Activated T-helper 1 cell treated with Interleukin-2 at 50 U/mL for 16 hours (primary cell): ENCODE measurements at places on chromosomes 7 and 10.
A peak's percentile ranks its signal among the peaks of the same experiment; 100 is the strongest.

DNA sequence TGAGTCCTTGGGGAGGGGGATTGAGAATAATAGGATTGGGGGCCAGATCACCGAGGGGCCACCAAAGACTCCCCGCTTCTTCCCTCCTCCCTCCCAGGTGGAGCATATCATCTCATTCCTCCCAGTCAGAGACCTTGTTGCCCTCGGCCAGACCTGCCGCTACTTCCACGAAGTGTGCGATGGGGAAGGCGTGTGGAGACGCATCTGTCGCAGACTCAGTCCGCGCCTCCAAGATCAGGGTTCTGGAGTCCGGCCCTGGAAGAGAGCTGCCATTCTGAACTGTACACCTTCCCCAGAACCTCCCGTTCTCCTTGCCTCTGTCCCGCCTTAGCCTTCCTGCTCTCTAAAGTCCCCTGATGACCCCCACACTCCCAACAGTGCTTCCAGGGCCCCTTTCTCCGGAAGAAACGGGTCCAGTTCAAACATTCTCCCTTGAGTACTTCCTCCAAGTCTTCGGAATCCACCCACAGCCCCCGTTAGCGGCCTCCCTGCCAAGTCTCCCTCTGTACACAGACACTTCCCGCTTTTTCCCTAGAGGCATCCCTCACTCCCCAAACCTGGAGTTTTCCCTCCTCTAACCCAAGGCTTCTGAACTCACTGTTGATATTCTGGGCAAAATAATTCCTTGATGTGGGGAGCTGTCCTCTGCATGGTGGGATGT is 4.1 kb downstream of the FBXO24 start:
- no peak for DNase-seq

DNA sequence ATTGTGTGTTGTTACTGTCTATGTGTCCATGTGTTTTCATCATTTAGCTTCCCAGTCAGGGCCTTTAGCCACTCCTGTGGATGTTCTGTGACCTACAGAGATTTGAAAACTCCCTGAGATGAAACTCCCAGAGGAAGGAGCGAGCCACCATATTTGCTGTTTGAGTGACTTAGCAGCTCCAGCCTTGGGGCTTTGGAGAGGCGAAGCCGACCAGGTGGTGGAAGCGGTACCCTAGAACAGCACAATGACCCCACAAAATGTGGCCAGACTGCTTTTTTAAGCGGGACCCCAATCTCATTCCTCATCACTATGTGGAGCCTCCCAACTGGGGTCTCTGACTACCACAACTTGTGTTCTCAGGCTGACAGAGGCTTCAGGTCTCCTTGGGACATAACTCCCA is 323.9 kb upstream of the KCND2 start:
- no peak for DNase-seq

GRCh38 chr7:19262826-19263225 is 117.6 kb upstream of the FERD3L start:
- DNase-seq = no peak

GRCh38 chr10:107576746-107577145 is 412.2 kb upstream of the SORCS1 start:
- DNase-seq = no peak

- DNase-seq = no peak
Observed at GRCh38 chr10:6888434-6888833, 308.4 kb upstream of the PRKCQ start.

DNA sequence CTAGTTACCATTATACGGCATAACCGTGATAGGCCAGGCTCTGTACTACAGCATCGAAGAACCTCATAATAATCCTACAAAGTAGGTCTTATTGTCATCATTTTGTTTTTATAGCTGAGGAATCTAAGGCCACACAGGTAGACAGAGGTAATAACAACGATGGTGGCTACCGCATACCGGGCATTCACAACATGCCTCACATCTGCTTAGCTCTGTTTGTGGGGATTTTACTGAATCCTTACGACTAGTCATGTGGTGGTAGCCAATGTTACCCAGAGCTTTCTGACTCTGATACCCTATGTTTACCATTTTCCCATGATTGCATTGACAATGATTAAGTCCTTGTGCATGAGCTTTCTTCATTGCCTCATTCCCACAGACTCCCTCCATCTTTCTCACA is 269.4 kb downstream of the TCF7L2 start:
- no peak for DNase-seq

- peak; percentile 10 for DNase-seq
Observed at GRCh38 chr10:87505366-87506111, 846 bp downstream of the MINPP1 start.

GRCh38 chr10:77036993-77037734 is 600.4 kb downstream of the KCNMA1 start:
- DNase-seq = no peak

- no peak for DNase-seq
Observed at GRCh38 chr7:41930538-41931262, 227.8 kb upstream of the INHBA start.

GRCh38 chr7:140079121-140079536 is 16.4 kb upstream of the PARP12 start:
- no peak for DNase-seq

- no peak for DNase-seq
Observed at GRCh38 chr10:21650353-21650752, 116.3 kb downstream of the MLLT10 start.

DNA sequence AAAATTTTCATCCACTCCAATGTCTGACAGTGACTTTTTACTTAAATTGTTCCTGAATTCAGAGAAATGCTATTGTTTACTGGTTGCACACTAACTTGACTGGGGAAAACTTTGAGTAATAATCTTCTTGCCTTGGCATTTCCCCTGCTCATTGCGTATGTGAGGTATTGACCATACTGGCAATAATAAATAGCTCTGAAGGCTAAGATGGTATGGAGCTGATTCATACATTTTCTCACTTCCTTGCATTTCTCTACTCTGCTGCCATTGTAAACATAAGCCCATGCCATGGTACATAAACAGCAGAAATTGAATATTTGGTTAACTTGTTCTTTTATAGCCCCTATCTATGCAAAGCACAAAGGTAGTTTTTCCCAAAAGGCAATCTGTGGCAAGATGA is 290.0 kb downstream of the RNLS start:
- DNase-seq = no peak

DNA sequence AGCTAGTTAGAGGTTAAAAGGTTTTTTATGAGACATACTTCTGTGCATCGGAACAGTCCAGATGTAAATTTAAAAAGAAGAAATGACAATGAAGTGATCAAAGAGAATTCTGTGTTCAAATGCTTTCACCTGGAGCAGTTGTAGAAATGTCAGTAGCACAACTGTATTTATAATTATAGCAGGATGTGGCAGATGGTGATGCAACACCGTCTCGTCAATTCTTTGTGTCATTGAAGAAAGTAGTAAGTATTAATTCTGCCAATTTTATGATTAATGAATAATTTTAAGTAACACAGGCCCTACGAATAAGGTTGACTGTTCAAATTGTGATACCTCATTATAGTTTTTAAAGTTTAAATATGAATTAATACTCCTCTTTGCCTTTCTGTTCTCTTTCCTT is 171.1 kb downstream of the ADK start:
- DNase-seq = no peak

GRCh38 chr10:101091546-101092290 is 29.9 kb downstream of the KAZALD1 start:
- no peak for DNase-seq

- no peak for DNase-seq
Observed at GRCh38 chr7:17689361-17689902, 250.9 kb downstream of the SNX13 start.
